ENCODE measurements at places on chromosomes 12 and 14.

GRCh38 chr14:33936391-33936790 lies 14.5 kb downstream of the EGLN3 start:
- no peak for DNase-seq

- DNase-seq, result no peak
These were observed 167.9 kb downstream of the CAND1 start for GRCh38 chr12:67437011-67437410.

DNA sequence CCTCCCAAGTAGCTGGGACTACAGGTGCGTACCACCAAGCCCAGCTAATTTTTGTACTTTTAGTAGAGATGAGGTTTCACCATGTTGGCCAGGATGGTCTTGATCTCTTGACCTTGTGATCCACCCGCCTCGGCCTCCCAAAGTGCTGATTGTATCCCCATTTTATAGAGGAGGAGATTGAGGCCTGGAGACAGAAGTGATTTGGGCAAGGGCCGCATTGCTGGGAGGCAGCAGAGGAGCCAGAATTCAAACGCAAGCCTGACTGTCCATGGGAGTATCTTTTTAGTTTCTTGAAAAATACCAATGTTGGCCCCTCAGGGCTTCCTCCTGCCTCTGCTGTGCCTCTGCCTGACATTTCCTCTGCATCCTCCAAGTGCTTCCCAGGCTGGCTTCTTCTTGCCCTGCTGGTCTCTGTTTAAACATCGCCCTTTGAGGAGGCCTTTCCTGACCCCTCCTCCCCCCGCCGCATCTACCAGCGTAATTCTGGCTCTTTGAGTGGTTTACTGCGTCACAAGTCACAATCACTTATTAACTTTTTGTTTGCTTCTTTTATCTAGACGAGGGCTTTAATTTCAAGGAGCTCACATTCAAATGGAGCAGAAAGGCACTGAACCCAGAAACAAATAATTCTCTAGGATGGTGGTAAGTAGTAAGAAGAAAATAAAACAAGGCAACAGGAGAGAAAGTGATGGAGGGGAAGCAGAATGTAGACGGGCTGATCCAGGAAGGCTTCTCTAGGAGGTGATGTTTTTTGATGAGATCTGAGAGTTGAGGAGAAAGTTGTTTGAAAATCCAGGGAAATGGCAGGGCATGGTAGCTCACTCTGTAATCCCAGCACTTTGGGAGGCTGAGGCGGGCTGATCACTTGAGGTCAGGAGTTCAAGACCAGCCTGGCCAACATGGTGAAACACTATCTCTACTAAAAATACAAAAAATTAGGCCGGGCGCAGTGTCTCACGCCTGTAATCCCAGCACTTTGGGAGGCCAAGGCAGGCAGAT lies 91.0 kb upstream of the MED13L start:
- DNase-seq, result no peak

GRCh38 chr14:86654558-86655184 lies 1124.7 kb downstream of the FLRT2 start:
- peak; percentile 48 for DNase-seq

DNA sequence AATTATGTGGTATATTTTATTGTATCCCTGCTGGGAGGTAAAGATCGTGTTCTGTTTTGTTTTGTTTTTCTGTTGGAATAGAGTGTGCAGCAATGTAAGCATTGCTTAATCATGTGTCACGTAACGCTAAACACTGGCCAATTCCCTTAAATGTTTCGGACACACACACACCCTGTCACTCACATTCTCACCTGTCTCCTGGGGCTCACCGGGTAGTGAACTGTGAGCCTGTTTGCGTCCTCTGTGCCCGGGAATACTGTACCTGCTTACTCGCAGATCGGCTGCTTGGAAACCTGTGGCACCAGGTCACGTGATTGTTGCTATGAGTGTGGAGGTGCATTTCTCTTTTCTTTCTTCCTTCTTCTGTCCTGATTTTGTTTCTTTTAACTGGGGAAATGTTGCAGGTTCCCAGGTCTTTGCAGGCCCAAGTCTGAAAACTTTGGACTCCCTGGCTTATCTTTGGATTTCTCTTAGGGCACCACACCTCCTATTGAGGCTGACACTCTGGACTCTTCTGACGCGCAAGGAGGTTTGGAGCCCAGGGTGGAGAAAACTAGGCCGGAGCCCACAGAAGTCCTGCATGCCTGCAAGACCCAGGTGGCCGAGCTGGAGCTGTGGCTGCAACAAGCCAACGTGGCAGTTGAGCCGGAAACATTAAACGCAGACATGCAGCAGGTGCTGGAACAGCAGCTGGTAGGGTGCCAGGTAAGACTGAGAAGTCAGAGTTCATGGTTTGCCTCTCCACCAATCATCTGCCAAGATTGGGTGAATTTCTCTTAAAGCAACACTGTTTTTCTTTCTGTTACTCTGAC lies 181.1 kb downstream of the ESR2 start:
- no peak for DNase-seq

DNA sequence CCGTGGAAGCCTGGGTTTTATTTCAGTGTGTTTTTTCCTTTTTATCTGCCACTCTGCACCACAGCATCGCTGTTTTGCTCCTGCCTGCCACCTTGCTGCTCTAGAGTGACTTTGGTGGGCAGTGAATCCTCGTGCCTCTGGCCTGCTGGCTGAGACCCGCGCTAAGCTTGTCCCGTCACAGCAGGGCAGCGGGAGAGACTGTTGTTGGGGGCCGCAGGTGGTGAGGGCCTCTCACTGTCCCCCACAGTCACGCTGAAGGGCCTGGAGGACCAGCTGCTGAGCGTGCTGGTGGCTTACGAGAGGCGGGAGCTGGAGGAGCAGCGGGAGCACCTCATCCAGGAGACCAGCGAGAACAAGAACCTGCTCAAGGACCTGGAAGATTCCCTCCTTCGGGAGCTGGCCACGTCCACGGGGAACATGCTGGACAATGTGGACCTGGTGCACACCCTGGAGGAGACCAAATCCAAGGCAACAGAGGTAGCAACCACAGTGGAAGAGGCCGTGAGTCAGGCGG lies 55.2 kb downstream of the CCDC92 start:
- DNase-seq, result no peak

- DNase-seq, result no peak
These were observed 243.6 kb downstream of the CHST11 start for GRCh38 chr12:104700324-104700723.

DNA sequence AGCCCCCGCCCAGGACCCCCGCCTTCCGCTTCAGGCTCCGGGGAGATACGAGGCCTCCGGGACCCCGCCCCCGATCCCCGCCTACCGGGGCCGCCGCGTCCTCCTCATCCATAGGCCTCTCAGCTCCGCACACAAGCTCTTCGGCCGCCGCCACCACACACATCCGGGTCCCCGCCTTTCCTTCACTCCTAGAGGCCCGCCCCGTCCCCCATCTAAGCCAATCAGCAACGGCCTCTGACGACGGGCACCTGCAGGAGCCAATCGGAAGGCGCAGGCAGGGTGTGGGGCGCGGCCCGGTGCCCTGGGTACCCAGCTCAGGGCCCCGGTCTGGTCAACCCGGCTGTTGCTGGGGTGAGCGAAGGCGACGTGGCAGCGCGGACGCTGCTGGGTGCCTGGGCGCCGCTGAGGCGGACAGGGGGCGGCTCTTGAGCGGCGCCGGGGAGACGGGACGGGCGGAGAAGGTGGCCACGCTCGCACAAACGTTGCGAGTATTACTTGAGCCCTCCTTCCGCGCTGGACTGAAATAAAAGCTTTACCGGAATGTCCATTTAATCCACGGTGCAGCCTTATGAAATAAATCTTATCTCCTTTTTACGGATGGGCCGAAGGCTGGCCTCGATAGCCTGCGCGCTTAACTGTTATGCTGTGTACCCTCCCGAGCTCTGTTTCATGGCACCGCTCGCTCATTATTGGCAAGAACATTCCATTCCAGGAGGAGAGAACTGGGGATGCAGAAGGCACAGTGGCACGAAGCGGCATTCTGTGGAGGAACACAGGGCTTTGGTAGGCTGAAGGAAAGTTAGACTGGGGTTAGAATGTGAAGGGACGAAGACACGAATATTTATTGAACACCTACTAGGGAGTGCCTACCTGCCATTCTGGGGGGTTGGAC lies at the start of gene SPRYD3:
Gene SPRYD3 (minus strand): TSS at position 165 of the 892 bp plus-strand sequence. CDS start 57 bp downstream, at position 108.
- peak; percentile 98 for DNase-seq

DNA sequence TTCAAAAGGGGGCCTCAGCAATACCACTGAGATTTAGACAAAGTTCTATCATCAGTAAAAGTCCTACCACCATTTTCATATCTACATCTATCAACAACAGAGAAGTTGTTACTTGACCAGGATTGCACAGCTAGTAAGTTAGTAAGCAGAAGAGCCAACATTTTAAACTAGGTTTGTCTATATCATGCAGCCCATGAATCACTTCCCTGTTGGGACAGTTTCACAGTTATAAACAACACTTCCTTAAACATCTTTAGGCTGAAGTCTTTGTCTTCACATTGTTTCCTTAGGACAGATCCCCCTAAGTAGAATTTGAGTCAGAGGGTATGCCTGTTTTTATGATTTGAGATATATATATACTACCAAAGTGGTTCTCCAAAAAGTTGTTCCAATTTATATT lies 68.5 kb downstream of the DAO start:
- no peak for DNase-seq
